Urinary bladder (tissue), 4 donors: ENCODE measurements at places on chromosomes 1 and 21.
A peak's percentile ranks its signal among the peaks of the same experiment; 100 is the strongest.

DNA sequence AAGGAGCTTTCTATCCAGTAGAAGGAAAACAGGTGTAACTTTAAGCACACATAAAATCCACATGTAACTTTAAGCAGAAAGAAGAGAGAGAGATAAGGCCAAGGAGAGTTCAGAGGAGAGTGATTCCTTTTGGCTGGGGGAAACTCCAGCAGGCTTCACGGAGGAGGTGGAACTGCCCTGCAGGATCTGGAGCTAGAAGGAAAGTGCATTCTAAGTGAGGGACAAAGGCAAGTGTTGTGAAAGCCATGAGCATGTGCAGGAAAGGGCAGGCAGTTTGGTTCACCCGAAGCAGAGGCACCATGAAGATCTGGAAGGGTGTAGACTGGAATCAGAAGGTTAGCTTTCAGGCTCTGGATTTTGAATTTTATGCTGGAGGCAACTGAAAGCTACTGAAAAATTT, 46.3 kb downstream of the GADD45A start:
- DNase-seq = no peak

GRCh38 chr1:212218911-212219310, 66.3 kb upstream of the PPP2R5A start:
- no peak for DNase-seq

- DNase-seq = no peak
Measured at GRCh38 chr1:112508278-112509004, at the start of gene WNT2B. WNT2B (plus strand) TSS chr1:112508965; CDS start chr1:112509263, 298 bp downstream.

- DNase-seq = no peak
Measured at GRCh38 chr21:20856926-20857325, 141.3 kb upstream of the NCAM2 start.

DNA sequence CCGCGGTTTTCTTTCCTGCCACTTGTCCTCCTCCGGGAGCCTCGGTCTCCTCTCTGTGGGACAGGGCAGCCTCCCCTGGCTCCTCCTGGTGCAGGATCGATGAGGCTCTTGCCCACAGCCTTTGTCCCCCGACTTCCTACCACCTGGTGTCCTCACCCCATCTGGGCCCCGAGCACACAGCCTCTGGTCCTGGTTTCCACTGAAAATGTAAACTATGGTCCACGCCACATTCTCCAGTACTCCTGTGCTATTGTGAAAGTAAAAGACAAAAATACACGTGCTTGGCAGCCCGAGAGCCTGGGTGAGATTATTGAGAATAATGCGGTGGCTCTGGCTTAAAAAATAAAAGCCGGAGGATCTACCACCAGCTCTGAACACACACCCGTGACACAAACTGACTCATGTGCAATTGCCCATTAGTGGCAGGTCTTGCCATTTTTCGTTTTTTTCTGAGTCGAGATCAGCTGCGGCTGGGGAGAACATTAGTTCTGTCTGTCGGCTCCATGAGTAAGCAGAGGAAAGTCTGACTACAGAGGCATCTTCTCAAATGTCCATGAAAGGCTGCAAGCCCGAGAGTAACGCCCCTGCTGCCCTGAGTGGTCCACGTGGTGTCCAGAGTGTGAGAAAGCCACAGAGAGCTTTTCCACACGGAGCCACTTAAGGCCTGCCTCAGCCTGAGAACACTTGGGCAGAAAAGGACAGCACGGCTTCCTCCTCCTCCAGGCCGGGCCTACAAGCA, 5.7 kb upstream of the COL6A2 start:
- no peak for DNase-seq

DNA sequence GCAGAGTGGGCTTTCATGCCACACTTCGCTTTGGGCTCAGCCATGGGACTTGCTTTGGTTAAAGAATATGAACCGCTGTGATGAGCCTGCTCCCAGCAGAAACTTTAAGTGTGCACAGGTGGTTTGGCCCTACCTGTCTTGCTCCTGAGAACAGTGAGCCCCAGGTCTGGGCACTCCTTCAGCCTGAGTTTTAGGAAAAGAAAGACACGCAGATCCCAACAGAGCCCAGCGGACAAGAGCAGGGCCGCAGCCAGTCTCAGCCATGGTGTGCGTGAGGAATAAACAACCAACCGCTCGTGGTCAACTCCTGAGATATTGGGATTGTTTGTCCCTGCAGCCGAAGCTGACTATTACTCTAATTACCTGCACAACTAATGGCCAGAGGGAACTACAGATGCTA, 217.1 kb upstream of the C1orf174 start:
- no peak for DNase-seq

DNA sequence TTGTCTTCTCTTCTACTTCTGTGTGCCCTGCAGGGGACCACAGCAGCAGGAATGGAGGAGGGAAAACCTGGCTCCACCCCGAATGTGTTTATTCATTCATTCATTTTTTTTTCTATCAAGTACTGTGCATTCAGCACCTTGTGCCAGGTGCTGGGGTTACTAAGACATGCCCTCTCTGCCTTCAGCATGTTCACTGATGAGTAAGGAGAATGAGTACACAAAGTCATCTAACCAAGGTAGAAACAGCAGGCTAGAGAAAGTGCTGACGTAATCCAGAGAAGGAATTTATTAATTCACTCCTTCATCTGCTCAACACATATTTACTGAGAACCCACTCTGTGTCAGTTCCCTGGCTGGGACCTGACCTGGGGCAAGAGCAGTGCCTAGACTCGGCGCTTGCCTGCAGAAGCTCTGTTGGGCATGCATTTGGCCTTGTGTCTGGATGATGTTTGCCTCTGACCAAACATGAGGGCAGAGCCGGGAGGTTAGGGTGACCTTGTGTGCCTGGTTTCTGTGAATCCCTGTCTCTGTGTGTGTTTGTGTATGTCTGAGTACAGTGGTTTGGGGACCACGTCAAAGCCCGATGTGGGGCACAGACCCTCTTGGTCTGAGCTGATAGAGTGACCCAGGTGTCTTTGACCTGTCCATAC, 3.3 kb upstream of the MYOG start:
- no peak for DNase-seq

DNA sequence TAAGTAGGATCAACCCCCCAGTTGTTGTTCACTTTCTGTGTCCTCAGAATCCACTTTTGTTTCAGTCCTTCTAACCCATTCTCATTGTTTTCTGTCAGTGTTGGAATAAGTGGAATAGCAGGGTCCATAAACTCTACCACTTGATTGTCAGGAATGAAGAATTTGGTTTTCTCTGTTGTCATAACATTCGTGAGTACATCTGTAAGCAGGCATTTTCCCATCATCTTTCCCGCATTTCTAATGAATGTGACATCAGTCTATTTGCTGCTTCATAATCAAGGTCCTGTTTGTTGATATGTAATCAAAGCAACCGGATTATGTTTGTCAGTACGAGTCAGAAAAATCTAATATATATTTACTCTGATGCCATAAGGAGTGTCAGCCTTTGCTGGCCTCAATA, 147.1 kb downstream of the KIF26B start:
- DNase-seq = no peak

- DNase-seq = no peak
Measured at GRCh38 chr1:90339811-90340210, 344.9 kb downstream of the ZNF326 start.

GRCh38 chr1:156914440-156914856, 6.0 kb upstream of the LRRC71 start:
- DNase-seq = no peak

GRCh38 chr1:183110326-183110880, 75.7 kb upstream of the LAMC2 start:
- DNase-seq = no peak

DNA sequence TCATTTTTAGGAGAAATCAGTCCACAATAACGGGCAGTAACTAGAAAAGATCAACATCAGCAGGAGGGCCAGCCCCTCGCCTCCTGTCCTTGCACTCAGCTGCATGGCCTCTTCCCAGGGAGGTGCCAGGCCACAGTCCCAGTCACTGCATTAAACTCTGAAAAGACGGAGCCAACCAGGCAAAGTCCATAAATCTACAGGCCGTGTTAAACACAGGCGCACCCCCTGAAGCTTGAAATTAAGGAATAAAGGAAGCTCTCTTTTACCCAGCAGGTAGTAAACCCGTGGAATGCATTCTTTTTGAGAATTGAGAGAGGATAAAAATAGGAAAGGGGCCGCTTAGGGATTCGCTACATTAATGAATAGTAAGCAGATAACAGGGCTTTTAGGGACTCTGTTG, 18.4 kb downstream of the H6PD start:
- DNase-seq = no peak

DNA sequence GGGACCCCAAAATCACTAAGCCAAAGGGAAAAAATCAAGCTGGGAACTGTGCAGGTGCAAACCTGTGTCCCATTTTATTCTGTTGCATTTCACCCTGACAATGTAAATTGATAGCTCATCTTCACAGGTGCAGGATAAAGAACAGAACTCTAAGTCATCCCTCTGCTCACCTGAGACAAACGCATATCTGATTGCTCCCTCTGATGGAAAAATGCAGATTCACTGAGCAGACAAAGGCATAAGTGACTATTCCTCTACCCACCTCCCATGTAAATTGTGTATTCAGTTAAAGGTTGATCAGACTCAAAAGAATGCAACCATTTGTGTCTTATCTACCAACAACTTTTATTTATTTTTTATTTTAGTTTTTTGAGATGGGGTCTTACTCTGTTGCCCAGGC, 644.2 kb downstream of the PTPRU start:
- no peak for DNase-seq

GRCh38 chr1:246506674-246507481, at the start of gene SMYD3:
SMYD3 (minus strand) TSS chr1:246507279.
- DNase-seq = peak; percentile 50

- no peak for DNase-seq
Measured at GRCh38 chr1:36729716-36730510, 247.2 kb upstream of the CSF3R start.

- DNase-seq = no peak
Measured at GRCh38 chr1:230340526-230341161, 85.5 kb downstream of the PGBD5 start.

GRCh38 chr1:19360016-19360415, 47.9 kb downstream of the SLC66A1 start:
- DNase-seq = no peak

GRCh38 chr1:170601866-170602265, 62.1 kb upstream of the PRRX1 start:
- no peak for DNase-seq

DNA sequence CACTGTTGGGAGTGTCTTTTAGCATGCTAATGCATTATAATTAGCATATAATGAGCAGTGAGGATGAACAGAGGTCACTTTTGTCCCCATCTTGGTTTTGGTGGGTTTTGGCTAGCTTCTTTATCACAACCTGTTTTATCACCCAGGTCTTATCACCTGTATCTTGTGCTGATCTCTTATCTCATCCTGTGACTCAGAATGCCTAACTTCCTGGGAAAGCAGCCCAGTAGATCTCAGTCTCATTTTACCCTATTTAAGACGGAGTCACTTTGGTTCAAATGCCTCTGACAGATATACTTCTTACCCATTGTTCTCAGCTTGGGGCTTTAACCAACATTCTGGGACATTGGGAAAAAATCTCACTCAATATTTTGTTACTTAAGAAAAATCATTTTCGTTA, 348.7 kb downstream of the PBX1 start:
- no peak for DNase-seq

- peak; percentile 23 for DNase-seq
Measured at GRCh38 chr1:115402753-115403184, 64.7 kb upstream of the NGF start.

DNA sequence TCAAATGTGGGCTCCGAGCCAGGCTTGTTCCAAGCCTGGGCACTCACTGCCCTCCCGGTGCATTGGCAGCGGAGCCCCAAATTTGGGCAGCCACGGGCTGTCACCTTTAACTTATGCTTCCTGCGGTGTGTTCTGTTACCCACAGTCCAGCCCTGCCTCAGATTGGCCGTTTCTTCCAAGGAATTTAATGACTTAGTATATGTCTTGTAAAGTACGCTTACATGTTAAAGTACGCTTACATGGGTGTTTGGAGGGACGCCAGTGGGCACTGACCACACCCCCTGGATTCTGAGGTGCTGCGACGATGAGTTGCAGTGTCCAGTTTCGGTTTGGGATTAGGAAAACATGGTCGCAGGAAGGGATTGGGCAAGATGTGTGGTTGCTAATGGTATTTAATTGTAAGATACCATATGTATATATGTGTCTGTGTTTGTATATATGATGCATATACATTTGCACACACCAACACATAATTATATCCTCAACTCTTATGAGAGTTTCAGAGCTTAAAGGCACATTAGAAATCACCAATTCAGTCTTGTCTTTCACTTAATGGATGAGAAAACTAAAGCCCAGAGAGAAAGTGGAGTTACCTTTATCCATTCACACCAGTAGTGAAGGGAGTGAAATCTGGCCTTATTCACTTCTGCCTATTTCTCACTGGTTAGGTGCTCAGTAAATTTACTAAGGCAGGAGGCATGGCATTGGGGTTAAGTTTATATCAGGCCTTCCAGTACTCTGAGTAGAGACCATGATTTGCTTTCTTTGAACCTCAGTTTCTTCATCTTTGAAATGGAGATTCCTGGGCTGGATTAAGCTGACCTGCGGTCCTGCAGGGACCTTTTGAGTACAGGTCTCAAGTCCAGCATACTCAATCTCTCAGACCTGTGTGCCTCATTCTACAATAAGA, 1.0 kb downstream of the SMYD2 start:
- no peak for DNase-seq

GRCh38 chr1:147377263-147378246, 135.1 kb downstream of the CHD1L start:
- DNase-seq = no peak

DNA sequence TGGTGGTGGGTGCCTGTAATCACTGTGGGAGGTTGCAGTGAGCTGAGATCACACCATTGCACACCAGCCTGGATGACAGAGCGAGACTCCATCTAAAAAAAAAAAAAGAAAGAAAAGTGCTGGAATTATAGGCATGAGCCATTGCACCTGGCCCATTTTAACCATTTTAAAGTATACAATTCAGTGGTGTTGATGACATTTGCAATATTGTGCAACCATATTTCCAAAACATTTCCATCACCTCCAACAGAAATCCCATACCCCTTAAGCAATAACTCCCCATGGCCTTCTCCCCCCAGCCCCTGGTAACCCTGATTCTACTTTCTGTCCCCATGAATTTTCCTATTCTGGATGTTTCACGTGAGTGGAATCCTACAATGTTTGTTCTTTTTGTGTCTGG, 11.0 kb upstream of the GPR157 start:
- DNase-seq = no peak

GRCh38 chr21:26115305-26115704, 55.3 kb downstream of the APP start:
- DNase-seq = no peak
